ENCODE measurements at places on chromosomes 1 and 21.

DNA sequence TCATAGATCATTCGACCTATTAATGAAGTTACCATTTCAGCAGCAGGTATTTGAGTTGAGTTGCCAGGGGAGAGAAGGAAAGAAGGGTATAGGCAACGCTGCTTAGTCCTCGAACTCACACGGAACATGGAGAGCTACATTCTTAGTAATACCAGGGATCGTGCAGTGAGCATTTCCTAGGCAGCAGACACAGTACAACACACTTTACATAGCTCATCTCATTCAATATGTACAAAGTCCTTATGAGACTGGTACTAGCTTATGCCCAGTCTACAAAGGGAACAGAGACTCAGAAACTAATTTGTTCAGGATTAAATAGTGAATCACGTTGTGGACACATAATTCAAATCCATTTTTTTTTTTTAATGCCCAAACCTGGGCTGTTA lies 25.6 kb downstream of the IRF2BP2 start:
- no peak for DNase-seq

DNA sequence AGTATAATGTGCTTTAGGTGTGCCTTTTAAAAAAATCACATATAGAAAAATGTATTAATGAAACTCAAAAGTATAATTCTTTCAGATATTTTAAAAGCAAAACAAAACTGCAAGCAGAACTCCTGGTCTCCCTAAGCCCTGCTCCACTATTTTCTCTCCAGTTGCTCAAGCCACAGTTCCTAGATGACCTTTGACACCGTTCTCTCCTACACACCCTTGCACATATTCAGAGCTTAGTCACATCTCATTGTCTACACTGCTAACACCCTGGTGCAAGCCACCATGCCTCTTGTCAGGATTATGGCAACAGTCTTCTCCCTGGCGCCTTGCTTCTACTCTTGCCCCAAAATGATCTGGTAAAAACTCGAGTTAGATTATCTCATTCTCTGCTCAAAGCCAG lies 50.2 kb upstream of the ROR1 start:
- DNase-seq: no peak

DNA sequence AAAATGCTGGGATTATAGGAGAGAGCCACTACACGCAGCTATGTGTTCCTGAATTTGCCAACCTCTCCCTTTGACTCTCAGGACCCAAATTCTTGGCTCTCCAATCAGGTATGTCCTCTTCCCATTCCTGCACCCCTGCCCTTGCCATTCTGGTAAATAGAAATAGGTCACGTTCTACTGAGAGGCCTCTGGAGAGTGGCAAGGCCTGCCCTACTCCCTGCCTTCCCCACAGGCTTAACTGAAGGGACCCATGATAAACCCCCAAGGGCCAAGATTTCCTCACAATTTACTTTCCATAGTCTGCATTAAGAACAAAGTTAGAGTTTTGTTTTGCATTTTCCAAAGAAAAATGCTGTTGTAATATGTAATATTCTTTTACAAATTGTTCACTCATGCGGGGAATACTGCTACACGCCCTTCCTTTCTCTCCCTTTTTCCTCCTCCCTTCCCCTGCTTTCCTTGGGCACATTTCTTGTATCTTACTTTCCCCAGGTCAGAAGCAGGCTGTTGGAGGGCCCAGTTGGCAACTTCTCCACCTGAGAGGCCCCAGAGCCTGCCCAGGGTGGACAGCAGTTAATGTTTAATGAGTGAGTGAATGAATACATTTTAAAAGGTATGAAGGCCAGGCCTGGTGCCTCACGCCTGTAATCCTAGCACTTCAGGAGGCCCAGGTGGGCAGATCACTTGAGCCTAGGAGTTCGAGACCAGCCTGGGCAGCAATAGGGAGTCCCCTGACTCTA lies 33.9 kb upstream of the PUM1 start:
- DNase-seq: no peak

GRCh38 chr1:36590771-36591170 lies 108.1 kb upstream of the CSF3R start:
- no peak for DNase-seq

GRCh38 chr1:194358208-194358581 lies 1171.8 kb upstream of the B3GALT2 start:
- no peak for DNase-seq

GRCh38 chr1:21936366-21937031 lies 611 bp downstream of the HSPG2 start:
- DNase-seq: no peak

- DNase-seq: no peak
Measured at GRCh38 chr1:112956544-112957132, 642 bp upstream of the SLC16A1 start.

- DNase-seq: no peak
Measured at GRCh38 chr1:178706432-178706831, 18.6 kb upstream of the RALGPS2 start.

DNA sequence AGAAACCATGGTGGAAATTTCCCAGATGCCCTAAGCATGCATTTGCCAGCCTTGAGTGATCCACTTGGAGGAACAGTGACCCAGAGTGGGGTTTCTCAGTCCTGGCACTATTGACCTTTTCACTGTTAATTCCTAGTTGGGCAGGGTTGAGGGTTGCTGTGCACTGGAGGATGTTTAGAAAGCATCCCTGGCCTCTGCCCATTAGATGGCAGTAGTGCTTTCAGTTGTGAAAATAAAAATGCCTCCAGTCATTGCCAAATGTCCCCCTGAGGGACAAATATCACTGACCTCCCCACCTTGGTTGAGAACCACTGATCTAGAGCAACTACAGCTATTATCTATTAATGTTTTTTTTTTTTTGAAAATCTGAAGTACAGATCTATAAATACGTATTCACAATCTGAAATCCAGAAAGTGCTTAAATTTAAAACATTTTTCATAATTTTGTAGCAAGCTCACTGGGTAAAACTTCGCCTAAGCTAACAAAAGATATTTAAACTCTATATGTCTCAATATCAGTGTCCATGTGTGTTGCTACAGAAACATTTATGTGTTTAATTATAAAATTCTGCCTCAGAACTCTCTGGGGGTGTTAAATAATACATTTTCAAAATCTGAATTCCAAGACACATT lies 27.3 kb downstream of the F3 start:
- no peak for DNase-seq

- no peak for DNase-seq
Measured at GRCh38 chr1:21836010-21836409, 23.9 kb downstream of the LDLRAD2 start.

DNA sequence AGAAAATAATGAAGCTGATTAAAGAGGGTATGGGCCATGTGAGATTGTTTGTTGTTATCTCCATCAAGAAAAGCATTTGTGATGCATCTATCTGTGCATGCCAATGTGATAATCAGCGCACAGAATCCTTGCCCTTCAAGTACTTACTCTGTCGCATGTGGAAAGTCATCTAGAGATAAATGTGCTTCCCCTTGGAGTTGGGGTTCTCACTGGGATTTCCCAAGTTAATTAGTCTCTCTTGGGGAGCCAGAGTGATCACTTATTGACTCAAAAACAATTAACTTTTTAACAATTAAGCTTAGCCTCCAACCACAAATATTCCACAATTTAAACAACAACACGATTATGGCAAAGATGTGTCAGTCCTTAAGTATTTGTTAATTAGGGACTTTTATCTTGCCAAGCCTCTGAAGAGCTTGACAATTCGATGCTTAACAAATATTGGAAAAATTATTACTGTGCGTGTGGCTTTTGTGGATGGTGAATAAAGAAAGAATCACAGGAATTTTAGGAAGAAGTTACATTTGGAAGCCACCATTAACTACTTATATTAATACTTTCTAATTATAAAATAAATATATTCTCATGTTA lies 17.5 kb downstream of the RHOU start:
- DNase-seq: no peak

- DNase-seq: no peak
Measured at GRCh38 chr1:113875714-113876113, 4.2 kb upstream of the PTPN22 start.

DNA sequence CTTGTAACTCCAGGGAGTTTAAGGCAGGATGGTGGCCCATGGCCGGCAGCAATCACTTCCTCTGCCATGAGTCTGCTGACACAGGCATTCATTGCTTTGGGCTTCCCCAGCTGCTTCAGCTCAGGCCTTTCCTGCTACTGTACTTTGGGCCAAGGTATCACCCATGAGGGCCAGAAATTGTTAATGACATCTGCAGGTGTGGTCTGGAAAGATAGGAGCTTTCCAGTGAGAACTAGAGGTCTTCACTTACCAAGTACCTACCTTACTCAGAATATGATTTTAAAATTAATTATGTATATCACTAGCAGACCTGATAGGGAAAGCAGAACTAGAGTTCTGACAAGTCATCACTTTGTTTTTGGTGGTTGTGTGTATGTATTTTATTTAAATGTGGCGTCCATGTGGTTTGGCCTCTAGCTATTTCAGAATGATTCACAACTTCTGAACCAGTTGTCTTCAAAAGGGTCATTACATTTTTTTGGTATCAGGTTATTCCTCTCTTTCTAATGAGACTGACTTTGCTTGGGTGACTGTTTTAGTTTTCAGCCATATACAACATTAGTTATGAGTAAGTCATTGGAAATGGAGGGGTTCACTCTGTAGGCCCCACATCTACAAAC lies 2.7 kb downstream of the RGL1 start:
- DNase-seq: no peak

DNA sequence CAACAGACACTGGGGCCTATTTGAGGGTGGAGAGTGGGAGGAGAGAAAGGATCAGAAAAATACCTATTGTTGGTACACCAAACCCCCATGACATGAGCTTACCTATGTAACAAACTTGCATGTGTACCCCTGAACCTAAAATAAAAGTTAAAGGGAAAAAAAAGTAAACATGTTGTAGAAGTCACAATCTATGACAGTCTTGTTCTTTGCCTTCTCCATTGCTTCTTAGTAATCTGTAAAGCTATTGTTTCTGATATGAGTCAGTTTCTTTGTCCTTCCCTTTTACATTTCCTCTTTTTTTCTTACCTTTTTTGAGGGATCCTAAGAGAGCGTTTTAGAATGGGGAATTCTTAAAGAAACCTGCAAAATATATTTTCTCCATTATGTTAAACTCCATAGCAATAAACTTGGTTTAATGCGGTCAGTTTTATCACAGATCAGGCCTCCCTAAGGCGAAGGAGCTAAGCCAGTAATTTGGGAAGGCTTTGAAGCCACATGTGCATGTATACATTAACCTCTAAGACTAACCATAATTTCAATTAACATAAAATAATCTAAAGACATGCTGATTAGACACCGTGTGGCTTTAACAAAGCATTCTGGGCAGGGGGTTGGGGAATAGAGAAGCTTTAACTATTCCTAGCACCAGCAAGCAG lies 77.8 kb upstream of the C1orf105 start:
- DNase-seq: no peak

DNA sequence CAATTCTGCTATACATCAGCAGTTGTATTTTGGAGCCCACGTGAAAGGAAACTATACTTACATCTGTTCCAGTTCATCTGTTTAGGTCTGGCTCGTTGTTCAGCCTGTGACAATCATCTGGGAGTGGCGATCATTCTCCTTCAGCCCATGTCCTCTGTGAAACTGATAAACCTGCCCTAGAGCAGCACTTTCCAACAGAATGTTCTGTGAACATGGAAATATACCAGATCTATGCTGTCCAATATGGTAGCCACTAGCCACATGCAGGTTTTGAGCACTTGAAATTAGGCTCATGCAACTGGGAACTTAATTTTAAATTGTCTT lies 24.5 kb upstream of the COQ8A start:
- DNase-seq: no peak

GRCh38 chr1:157311730-157312081 lies 173.5 kb upstream of the ETV3 start:
- DNase-seq: no peak

DNA sequence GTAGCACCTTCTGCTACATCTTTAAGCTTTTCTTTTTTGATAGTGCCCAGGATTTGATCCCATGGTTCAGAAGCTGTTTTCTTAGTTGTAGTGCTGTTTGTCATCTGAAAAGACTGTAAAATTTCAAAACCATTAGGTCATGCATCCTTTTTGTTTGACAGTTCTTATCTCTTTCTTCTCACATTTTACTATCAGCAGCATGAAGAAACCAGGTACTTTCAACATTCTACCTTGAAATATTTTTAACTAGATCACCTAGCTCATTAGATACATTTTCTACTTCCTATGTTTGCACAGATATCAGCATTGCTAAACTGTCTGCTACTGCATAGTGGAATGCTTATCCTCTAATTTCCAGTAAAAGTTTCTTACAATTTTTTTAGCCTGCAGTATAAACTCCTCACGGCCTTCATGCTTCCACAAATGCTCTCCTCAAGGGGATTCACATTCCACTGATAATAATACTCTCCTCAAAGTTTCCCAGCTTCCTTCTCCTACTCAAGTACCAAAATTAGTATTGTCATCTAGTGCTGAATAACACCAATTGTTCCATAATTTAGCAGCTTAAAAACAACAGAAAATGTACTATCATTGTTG lies 243.9 kb upstream of the ZRANB2 start:
- no peak for DNase-seq

GRCh38 chr1:119735217-119735616 lies 23.5 kb downstream of the PHGDH start:
- no peak for DNase-seq

DNA sequence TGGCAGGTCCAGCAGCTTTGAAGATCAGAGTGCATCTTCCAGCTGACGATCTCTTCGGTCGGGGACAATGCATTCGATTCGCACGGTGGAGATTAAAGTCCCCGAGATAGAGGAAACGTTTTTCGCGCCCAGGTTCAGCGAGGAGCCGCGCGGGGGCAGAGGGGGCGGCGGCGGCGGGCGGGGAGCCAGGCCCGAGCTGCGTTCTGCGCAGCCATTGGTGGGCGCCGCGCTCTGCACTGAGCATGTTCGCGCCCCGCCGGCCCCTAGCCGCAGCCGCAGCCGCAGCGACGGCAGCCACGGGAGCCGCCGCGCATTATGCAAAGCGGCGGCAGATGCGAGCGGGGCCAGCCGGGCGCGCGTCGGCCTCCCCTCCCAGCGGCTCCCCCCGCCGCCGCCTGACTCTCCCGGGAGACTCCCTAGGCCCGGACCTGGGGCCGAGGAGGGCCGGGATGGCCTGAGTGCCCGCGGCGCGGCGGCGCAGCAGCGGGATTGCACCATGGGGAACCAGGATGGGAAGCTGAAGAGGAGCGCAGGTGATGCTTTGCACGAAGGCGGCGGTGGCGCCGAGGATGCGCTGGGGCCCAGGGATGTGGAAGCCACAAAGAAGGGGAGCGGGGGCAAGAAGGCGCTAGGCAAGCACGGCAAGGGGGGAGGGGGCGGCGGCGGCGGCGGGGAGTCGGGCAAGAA lies at the start of gene FMN2:
Gene FMN2, plus strand, starts transcription at position 270 of the 687 bp plus-strand sequence. Its CDS starts 227 bp downstream, at position 497.
- peak; percentile 25 for DNase-seq

- DNase-seq: no peak
Measured at GRCh38 chr1:179586107-179586823, 5.4 kb upstream of the TDRD5 start.

- DNase-seq: no peak
Measured at GRCh38 chr1:12057382-12057781, 5.7 kb upstream of the TNFRSF8 start.

- no peak for DNase-seq
Measured at GRCh38 chr1:97581614-97582051, 339.2 kb downstream of the DPYD start.

GRCh38 chr1:230768903-230769570 lies 21.8 kb downstream of the CAPN9 start:
- DNase-seq: no peak

- DNase-seq: no peak
Measured at GRCh38 chr21:14734191-14734590, 188.1 kb upstream of the SAMSN1 start.
